ENCODE measurements at places on chromosomes 5 and 9.

GRCh38 chr5:80871541-80871961 is 88.6 kb upstream of the RASGRF2 start:
- H3K27me3 ChIP-seq: no peaks in the 10 kb centered on the region
- H3K4me1 ChIP-seq: no peaks in the 10 kb centered on the region
- no peak overlapping the region for H3K27ac ChIP-seq
- H3K36me3 ChIP-seq: 0 out of 2 replicates have a peak, but pooled peaks cover 6% of the 10 kb centered on the region

DNA sequence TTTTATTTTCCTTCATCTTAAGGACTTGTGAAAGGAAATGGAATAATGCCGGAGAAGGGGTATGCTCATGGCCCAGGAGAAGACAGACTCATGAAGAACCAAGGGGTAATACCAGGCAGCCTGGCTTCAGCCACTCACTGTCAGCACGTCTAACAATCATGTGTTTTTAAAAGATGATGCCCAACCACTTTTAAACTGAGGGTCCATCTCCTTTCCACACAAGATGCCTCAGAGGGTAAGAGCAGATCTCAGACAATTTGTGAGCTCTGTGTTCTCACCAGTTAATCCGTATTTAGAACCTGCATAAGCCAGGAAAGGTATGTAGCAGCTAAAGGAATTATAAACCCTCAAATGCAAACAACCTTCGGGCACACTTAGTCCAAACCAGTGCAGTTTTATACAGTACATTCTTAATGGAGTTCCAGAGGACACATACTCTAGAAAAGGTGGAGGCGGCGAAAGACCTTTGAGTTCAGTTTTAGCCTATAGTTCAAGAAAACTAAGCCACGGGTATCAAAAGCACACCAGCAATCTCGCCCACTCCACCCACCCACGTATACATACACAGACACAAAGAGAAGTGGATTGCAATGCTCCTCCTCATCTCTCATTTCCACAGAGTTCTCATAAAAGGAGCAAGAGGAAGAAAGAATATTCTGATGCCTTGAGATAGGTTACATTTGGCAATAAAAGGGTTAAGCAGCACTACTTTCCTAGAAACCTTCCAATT is 2.6 kb downstream of the DIAPH1 start:
- peak overlapping the region; percentile 95 for H3K4me3 ChIP-seq
- H3K27me3 ChIP-seq: no peaks in the 10 kb centered on the region
- peaks cover 3% of the 10 kb centered on the region for H3K36me3 ChIP-seq
- H3K27ac ChIP-seq: peak overlapping the region; percentile 62
- DNase-seq: no peak
- peaks cover 51% of the 10 kb centered on the region for H3K4me1 ChIP-seq

DNA sequence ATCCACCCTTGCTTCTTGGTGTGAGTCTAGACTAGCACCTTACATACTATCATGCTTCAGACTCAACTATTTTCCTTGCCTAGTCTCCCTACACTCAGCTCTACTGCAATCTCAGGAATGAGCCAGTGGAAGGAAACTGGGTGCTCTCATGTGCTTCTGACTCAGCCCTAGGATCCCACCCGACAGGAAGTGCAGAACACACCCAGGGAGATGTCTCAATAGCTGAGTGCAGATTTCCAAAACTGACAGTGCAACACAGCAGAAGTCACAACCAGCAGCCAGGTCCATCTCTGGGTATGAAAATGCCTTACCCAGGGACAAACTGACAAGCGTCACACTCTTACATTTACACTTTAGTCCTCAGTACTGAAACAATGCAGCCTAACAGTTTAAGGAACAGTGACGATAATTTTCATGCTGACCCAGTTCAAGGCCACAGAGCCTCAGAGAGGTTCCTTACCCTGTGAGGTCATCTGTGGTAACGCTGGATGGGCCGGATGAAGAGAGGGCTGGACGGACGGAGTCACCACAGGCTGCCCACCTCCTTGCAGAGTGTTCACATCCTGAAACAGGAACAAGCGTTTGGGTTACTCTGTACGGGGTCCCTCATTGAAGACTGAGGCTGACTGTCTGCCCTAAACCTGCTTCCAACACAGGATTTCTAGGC is 33.0 kb downstream of the FKBP15 start:
- no peaks in the 10 kb centered on the region for H3K4me1 ChIP-seq
- H3K27me3 ChIP-seq: no peaks in the 10 kb centered on the region
- no peak overlapping the region for H3K27ac ChIP-seq

- DNase-seq: peak; percentile 70
- no peaks in the 10 kb centered on the region for H3K4me1 ChIP-seq
- H3K36me3 ChIP-seq: no peaks in the 10 kb centered on the region
- H3K27me3 ChIP-seq: peaks cover 37% of the 10 kb centered on the region
These were observed 9.0 kb downstream of the CDX1 start for GRCh38 chr5:150175536-150175935.

Measured in WTC11 (cell line).